ENCODE measurements at places on chromosomes 3 and 15.

DNA sequence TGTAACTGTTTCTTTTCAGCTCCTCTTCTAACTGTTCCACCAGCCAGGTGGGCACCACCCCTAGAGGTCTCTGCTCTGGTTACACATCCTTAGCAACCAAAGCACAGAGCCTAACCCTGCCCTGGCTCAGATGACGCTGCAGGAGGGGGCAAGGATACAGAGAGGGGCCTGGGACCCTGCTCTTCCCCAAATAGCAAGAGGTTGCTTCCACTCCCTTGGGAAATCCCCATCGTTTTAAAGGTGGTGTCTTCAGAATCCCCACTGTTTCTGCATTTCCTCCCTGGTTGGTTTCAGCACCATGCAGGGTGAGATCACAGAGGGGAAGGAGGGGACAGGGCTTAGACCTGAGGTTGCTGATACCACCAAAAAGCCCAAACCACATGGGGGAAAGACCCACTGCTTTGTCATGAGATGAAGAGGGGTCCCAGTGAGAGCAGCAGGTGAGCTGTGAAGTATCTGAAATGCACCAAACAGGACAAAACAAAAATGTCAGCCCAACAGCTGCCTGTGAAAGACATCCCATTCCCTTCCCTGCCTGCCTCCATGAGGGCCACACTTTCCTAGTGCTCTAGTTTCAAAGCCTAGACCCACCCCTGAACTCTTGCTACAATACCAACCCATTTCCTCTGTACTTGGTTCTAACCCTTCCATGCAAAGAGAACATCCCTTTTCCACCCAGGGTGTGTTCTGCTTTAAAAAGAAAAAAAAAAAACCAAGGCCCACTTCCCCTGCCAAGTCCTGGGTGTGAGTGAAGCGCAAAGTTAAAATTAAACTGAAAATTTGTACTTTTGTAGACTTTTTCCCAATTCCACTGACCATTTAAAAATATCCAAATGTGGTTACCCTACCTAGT lies 29.0 kb downstream of the ANP32A start:
- DNase-seq: no peak

GRCh38 chr3:56557831-56558170 lies 826 bp downstream of the CCDC66 start:
- DNase-seq: no peak

DNA sequence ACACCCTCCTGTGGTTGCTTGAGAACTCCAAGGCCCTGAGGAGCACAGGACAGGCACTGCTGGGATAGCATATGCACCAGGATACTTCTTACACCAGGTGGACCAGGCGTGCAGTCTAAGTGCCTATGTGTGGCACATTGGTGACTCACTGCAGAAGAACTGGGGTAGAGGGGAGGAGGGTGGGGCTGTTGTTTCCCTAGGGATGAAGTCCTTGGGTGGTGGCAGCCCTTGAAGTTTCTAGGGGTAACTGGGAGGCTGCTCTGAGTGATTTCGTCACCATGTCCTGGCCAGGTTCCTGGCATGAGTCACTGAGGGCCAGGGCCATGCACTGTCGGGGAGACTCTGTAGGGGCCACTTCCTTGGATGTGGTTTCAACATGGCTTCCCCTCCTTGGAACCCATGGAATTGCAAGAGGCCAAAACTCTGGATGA lies 15.9 kb downstream of the MYZAP start:
- DNase-seq: no peak

- peak; percentile 78 for DNase-seq
These were observed 401.8 kb downstream of the SHQ1 start for GRCh38 chr3:72446218-72447058.

- DNase-seq: no peak
These were observed 2.5 kb downstream of the TMEM266 start for GRCh38 chr15:76062286-76062685.

- DNase-seq: no peak
These were observed 497 bp downstream of the PARP16 start for GRCh38 chr15:65286069-65286703.

DNA sequence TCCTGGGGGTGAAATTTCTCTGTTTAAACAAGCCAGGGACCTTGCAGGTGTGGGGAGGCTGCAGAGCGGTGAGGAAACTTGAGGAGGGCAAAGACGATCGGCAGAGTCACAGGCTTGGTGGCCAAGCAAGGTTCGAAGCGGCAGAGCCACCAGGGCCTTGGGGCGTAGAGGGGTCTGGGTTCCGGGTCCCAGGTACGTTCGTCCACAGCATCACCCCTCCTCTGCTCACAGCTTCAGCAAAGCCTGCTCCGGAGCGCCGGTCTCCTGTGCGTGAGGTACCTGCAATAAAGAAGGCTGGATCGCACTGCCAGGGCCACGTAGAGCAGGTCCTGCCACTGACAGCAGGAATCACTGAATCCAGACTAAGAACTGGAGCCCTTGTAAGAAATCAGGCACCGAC lies 66.8 kb upstream of the PCSK6 start:
- no peak for DNase-seq

DNA sequence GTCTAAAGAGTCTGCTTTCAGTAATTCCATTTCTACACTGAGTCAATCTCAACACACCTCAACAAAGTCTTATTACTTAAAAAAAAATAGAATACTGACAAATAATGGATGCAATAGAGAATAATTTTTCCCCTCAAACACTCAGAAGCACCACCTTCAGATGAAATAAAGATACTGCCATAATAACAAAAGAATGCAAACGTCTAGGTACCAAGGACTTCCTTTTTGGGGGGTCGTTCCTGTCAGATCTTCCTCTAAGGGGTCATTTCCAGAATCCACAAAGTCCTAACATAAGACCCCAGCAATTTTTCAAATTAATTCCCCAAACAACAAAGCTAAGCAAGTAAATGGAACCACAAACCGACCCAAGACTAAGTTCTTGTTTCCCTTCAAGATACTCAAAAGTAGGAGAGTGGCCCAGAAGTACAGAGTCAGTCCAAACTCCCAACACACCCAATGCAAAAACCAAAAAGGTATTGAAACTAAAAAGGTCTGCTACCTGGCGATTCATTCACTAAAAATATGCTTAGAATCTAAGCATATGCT lies 1.3 kb downstream of the RYK start:
- DNase-seq: no peak

DNA sequence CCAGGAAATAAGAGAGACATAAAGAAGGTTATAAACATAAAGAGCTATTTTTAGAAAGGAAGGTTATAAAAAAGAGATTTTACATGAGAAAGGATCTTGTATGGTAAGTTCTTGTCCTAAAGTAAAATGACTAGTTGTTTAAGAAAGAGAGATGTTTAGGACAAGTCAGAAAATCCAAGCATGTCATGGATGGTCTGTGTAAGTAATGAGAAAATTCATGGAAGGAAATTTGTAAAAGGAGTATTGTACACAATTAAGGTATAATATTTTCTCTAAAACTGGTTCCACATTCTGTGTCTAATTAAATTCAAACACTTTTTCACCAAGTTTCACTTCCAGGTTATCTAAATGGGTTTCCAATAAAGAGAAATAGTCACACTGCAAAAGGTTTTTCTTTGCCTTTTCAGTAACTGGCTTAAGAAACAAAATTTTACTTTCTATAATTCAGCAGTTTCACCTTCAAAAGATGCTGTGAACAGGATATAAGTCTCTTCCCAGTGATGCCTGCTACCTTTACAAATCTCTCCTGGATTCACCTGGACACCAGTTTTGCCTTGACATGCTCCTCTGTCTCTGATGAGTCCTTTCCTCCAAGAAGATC lies 455.7 kb downstream of the ZIC1 start:
- no peak for DNase-seq

DNA sequence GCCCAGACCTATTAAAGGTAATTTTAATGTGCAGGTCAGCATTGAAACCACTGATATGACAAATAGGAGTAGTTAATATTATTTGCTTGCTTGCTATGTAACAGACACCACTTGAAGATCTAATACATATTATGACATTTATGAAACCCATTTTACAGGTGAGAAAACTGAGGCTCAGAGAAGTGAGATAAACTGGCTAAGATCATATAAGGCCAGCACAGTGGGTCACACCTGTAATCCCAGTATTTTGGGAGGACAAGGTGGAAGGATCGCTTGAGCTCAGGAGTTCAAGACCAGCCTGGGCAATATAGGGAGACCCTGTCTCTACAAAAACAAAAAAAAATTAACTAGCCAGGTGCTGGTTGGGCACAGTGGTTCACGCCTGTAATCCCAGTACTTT lies 33.1 kb upstream of the EIF4A2 start:
- DNase-seq: no peak

- no peak for DNase-seq
These were observed 144.4 kb upstream of the IGF1R start for GRCh38 chr15:98503970-98504369.

DNA sequence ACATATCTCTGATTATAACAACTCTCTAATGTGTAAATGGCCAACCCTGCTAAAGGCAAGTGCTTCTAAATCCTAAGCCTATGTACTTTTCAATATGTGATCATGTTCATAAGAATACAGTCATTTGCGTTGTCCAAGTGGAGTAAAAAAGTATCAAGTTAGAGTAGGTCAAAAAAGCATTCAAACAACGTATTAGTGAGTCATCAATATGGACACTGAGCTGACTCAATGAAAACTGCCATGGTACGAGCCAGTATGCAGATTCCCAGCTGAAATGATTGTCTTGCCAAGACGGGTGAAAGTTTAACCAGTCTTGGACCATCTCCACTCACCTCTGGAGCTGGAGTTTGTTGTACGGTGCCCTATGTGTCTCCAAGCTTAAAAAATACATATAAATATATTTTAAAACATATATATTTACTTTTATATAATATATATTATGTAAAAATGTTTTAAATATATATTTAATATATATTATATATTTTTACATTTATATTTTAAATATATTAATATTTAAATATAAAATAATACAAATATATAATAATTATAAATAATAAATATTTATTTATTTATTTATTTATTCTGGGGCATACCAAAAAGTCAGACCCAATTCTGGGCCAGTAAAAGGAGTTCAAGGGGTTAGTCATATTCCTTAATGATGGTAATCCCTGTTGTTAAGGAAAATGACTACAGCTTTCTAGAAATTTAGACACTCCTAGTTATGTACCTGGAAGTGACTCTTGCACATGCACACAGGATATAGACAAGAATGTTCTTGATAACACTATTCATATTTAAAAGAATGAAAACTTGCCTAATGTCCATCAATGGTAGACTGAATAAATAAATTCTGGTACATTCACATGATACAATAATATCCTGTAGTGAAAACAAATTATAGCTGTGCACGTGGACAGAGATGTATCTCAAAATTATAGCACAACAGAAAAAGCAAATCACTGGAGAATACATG lies 27.2 kb downstream of the PLSCR4 start:
- DNase-seq: no peak

DNA sequence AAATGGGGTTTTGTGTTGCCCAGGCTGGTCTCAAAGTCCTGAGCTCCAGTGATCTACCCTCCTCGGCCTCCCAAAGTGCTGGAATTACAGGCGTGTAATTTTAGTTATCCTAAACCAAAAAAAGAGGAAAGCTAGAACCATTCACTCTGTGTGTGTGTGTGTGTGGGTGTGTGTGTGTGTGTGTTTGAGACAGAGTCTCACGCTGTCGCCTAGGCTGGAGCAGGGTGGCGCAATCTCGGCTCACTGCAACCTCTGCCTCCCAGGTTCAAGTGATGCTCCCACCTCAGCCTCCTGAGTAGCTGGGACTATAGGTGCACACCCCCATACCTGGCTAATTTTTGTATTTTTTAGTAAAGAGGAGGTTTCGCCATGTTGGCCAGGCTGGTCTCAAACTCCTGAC lies 84.0 kb downstream of the TFDP2 start:
- DNase-seq: no peak
